Activated T-cell treated with anti-CD3 and anti-CD28 coated beads for 48 hours (primary cell): ENCODE measurements at places on chromosomes 12 and 14.

DNA sequence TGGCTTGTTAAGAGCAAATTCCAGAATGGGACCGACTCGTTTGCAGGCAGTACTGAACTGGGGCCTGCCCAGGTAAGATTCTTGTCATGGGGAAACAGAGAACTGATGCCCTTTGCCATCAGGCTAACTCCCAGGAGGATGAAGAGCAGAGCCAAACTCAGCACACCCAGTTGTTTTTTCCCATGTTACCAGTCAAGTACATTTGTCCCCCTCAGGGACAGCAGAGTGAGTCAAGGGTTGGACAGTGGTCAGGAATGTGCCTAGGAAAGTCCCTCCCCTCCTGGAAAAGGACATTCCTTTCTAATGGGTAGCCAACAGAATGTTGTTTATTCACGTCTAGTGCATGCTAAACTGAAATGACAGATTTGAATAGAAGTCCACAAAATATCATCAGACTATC is 1.6 kb downstream of the ART4 start:
- no peak for DNase-seq

- no peak for DNase-seq
Measured at GRCh38 chr12:120139958-120140357, 23.4 kb upstream of the RAB35 start.

GRCh38 chr12:24955853-24956252 is 7.0 kb upstream of the BCAT1 start:
- no peak for DNase-seq

DNA sequence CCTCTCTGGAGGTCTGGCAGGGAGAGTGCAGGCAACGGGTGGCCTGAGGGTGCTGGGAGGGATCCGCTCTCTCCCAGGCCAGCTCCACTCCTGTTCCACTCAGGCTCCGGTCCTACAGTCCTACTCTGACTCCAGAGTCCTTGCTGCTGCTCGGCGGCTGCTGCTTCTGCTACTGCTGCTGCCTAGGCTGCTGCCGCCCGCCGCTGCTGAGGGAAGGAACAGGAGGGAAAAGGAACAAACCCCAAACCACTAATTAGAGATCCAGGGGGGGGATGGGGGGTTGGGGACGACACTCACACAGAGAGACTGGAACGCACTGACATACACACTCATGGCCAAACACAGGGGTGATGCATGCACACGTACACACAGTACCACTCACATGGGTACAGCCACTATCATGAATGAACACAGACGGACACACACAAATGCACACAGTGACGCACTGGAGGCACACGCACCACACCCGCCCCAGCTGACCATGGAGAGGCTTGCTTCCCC is at the start of gene SP7:
SP7 (minus strand) TSS at position 174 of the 501 bp plus-strand sequence. CDS start 708 bp downstream, outside the sequence.
- no peak for DNase-seq

- DNase-seq: no peak
Measured at GRCh38 chr14:103569408-103569807, 6.6 kb downstream of the COA8 start.

DNA sequence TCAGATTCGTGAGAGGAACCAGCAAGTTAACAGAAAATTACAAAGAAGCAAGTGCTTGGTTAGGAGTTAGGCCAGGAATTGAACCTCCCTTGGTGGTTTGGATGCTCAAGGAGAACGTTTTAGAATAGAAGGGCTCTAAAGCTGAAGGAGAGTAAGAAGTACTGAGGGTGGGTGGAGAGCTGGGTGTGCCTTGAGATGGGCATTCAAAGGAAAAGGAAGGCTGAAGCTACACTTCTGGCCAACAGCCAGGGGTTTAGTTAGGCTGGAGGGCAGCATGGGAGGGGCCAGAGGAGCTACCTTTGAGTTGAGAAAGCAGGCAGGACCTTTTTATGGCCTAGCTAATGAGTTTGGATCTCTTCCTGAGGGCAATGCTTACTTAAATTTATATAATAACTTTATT is 421.2 kb downstream of the CCDC91 start:
- DNase-seq: no peak

DNA sequence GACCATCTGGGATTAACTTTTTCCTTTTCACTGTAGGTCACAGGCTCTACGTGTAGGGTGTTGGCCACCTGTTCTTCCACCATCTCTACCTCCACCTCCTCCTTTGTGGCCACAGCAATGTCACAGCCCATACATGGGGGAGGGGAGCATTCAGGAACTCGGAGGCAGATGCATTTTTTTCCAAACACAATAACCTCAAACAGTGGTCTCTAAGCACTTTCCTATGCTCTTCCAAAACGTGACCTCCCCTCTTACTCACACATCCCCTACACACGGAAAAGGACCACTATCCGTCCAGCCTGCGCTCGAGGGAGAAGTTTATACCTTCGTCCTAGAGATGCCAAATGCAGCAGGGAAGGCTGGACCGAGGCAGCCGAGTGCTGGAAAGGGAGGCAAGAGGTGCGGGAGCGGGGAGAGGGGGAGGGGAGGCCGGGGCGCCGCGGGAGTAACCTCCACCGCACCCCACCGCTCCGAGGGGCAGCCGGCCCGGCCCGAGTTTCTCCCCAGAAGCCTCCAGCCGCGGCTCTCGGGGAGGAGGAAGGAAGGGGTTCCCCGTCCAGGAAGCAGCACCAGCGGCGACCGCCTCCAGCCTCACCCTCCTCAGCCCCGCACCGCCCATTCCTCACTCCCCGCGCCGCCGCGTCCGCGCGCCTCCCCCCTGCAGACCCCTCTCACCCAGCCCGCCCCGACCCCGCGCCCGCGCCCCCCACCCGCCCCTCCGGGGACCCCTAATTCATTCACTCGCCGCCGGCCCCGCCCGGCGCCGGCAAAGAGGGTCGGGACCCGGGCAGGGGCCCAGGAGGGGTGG is 594 bp downstream of the KRAS start:
- DNase-seq: peak; percentile 34

- DNase-seq: no peak
Measured at GRCh38 chr12:93135286-93136239, 206.5 kb upstream of the EEA1 start.

DNA sequence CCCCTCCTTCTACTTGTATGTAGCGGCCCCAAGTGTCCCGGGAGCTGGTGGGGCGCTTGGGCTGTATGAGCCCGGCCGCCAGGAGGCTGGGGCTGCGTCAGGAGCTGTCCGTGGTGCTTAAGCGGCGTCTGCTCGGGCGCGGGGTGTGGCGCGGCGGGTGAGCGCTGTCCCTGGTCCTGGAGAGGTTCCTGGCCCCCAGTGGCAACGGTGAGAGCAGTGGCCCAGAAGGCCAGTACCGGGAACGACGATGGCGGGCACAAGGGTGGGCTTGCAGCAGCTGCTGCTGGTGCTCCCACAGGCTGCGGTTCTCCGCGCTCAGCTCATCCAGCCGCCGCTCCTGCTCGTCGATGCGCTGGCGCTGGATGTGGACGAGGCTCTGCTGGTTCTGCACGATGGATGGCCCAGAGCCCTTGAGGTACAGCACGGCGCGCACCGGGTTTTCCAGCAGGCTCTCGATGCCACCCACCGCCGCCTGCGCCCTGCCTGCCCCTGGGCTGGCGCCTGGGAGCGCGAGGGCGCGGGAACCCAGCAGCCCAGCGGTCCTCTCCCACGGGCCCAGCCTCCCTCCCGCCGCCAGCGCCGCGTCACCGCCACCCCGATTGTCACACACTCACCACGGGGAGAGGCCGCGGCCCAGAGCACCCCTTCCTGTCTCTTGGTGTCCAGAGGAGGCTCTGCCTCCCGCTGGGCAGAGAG is 41.9 kb upstream of the FKBP4 start:
- peak; percentile 71 for DNase-seq

DNA sequence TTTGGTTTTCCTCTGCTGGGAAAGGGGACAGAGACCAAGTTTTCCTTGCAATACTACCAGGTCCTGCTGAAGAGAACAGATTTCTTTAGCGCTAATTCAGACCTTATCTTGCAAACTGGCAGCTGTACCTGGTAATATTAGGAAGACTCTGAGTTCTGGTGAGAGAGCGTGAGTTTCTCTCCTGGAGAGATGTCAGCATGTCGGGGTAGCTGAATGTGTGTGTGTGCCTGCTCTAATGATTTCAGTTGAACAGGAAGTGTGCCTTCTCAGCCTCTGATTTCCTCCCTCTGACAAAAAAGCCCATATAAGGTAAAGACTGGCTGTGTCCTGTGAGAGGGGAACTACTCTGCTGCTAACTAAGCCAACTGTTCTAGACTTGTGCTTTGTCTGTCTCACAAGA is 10.3 kb upstream of the ERP27 start:
- DNase-seq: no peak

- no peak for DNase-seq
Measured at GRCh38 chr12:88644946-88645702, 64.9 kb upstream of the KITLG start.

GRCh38 chr12:63396135-63396534 is 245.1 kb upstream of the AVPR1A start:
- no peak for DNase-seq

- no peak for DNase-seq
Measured at GRCh38 chr12:111842556-111843396, 748 bp downstream of the MAPKAPK5 start.

GRCh38 chr12:113305281-113305856 is 29.5 kb downstream of the SLC8B1 start:
- DNase-seq: no peak

- no peak for DNase-seq
Measured at GRCh38 chr12:112401903-112402498, 7.4 kb downstream of the RPL6 start.

GRCh38 chr14:101008631-101009336 is 105.3 kb upstream of the RTL1 start:
- no peak for DNase-seq
